ENCODE measurements at places on chromosomes 5 and 9. TPM values are rescaled to one million over a fixed set of nuclear protein-coding genes. Genes with fewer than 3 reads are reported as not detected.

DNA sequence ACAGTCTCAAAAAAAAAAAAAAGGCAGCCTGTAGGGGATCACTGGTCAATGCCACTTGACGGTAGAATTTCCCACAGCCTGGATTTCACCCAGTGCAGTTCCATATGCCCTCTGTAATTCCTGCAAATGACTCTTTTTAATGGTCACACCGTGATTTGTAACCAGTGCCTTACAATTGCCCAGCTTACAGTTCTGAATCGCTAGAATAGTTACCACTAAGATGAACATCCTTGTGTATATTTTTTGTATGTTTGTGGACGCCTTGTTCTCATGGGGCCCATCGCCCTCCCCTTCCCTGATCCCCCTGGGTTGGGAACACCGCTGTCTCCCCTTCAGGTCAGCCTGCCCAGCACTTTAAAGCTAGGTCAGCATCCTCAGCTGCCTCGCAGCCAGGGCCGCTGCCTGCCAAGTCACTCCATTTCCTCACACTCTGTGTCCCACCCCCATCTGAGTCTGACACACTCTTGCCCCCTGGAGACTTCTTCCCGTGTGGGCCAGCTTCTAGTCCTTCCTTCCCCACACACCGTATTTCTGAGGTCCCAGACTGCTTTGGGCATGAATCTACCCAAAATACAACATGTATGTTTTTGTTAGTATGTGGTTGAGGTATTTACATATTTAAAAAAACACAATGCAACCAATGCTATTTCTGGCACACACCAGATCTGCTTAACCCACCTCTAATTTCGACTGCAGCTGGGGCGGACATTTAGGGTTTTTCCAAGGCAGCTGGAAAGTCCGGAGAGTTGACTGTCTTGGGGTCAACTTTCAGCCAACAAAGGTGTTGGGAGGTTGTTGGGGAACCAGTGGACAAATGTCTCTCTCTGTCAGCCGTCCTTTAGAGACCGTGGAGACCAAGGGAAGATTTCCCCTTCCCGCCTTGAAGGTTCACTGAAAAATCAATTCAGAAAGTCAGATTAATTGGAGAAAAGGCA lies 120.5 kb upstream of the NEK6 start:
- no peak for DNase-seq

GRCh38 chr5:73957397-73958001 lies 331.5 kb downstream of the ARHGEF28 start:
- DNase-seq: no peak

DNA sequence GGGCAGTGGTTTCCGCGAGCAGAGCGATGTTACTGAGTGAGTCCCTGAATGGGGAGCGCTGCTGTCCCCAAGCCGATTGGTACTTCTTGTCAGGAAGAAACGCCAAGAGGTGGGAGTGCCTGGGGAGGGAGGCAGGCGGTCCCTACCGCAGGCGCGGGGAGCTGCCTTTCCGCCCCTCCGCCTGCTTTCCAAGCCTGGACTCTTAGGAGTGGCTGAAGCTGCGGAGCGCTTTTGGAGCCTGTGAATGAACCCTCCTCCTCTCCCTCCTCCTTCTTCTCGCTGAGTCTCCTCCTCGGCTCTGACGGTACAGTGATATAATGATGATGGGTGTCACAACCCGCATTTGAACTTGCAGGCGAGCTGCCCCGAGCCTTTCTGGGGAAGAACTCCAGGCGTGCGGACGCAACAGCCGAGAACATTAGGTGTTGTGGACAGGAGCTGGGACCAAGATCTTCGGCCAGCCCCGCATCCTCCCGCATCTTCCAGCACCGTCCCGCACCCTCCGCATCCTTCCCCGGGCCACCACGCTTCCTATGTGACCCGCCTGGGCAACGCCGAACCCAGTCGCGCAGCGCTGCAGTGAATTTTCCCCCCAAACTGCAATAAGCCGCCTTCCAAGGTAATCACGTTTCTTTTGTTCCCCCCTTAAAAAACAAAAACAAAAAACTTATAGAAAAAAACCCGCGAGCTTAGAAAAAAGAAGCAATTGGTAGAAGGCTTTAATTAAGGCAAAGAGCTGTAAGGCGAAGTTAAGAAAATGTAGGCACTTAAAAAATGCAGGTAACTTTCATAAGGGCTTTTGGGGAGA lies at the start of gene VCAN:
VCAN (plus strand) TSS at position 340 of the 808 bp plus-strand sequence. CDS start 11,775 bp downstream, outside the sequence.
- peak; percentile 87 for DNase-seq

- DNase-seq: no peak
Observed at GRCh38 chr5:143126174-143127019, 277.1 kb downstream of the NR3C1 start.

DNA sequence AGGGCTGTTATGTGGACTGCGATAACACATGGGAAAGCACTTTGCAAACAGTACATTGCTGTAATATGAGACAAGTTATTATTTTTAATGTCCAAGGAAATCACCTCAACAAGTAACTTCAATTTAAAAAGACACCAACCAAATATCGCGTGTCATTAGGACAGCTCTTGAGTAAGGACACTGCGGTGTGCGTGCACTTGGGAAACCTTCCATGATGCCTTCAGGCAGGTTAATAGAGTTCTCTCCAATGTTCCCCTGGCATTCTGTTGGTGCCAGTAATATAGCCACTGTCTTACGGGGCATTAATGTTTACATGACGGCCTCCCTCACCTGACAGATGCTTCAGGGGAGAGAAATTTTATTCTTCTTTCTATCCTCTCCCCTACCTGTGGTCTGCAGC lies 42.9 kb downstream of the TTLL11 start:
- no peak for DNase-seq

- DNase-seq: no peak
Observed at GRCh38 chr9:131395157-131396098, 1.5 kb downstream of the PRRC2B start.

DNA sequence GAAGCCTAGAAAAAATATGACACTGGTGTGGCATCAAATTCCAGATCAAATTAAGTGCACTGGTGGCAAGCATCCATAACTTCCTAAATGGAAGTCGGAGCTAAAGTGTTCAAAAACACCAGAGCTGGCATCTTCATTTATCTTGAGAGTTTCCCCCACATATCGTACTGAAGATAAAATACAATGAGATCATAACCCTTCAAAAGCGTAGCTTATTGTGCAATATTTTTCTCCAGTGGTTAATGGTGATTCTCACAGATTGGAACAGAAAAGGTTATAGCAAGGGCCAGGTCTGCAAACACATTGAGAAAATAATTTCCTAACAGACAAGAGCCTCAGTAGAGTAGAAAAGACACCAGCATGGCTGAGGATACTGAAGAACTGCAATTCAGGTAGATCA lies 147.6 kb downstream of the SEMA5A start:
- DNase-seq: no peak

DNA sequence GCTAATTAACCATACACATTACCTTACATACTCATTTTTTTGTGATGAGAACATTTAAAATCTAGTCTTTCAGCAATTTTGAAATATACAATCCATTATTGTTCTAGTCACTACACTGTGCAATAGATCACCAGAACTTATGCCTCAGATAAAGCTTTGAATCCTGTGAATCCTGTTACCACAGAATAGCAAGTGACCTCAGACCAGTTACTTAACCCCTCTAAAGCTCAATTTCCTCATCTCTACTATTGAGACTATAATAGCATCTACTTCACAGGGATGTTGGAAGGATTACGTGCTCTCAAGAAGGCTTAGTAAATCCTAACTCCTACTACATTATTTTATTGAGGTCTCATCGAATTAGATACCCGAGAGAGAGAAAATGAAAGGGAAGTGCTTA lies 60.2 kb upstream of the PIP5K1B start:
- no peak for DNase-seq

- no peak for DNase-seq
Observed at GRCh38 chr9:16725066-16725465, 145.4 kb downstream of the BNC2 start.

DNA sequence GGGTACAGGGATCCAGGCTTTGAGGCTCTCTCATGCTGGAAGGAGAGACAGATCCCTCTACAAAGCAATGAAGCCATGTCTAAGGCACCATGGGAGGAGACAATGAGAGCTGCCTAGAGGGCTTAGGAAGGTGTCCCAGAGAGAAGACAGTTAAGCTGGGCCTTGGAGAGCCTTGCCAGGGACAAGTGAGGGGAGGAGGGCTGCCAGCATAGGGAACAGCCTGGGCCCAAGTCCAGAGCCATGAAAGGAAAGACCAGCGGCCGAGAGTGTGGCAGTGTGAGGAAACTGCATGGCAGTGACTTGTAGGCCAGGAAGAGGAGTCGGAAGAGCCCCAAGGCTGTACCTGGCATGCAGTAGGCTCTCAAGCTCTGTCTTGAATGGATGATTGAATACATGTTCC lies 88.5 kb downstream of the PSD2 start:
- no peak for DNase-seq

- no peak for DNase-seq
Observed at GRCh38 chr9:125296843-125297372, 35.3 kb downstream of the GAPVD1 start.

GRCh38 chr5:1536871-1537602 lies 13.3 kb upstream of the LPCAT1 start:
- DNase-seq: no peak

The TTC39B gene
- 5.6 TPM for polyA plus RNA-seq

The ALDH7A1 gene
- polyA plus RNA-seq: 167 TPM

The ATG12 gene
- polyA plus RNA-seq: 60.4 TPM

The AK8 gene
- polyA plus RNA-seq: 5.1 TPM

The CXCL14 gene
- 34.1 TPM for polyA plus RNA-seq

The MRNIP gene
- polyA plus RNA-seq: 30.4 TPM

Measured in renal pelvis (tissue), 12 donors.